ENCODE measurements at places on chromosomes 2 and 18.

DNA sequence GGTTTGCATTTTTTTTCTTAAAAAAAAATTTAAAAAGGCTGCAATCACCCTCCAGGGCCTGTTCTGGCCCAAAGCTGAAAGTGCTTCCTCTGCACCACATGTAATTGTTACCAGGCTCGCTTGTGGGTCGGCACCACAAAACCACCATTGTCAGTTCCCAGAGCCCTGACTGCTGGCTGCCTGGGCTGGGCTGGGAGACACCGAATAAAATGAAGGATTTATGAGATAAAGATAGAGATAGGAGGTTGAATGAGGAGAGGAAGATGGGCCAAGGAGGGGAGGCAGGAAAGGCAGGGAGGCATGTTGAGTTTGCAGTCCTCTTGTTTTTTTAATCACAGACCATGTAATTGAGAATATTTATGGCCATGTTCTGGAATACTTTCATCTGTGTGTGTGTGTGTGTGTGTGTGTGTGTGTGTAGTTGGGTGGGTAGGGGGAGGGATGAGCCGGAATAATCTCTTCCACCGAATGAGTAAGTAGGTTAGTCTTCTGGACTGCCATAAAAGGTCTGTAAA lies 14.7 kb downstream of the NRP2 start:
- DNase-seq = no peak

GRCh38 chr2:197889041-197889440 lies 84.6 kb downstream of the PLCL1 start:
- no peak for DNase-seq

- DNase-seq = no peak
Observed at GRCh38 chr2:119291588-119292167, 68.0 kb downstream of the STEAP3 start.

- no peak for DNase-seq
Observed at GRCh38 chr2:188746727-188747126, 227.4 kb upstream of the COL3A1 start.

- no peak for DNase-seq
Observed at GRCh38 chr2:200373973-200374416, 67.5 kb downstream of the SPATS2L start.

DNA sequence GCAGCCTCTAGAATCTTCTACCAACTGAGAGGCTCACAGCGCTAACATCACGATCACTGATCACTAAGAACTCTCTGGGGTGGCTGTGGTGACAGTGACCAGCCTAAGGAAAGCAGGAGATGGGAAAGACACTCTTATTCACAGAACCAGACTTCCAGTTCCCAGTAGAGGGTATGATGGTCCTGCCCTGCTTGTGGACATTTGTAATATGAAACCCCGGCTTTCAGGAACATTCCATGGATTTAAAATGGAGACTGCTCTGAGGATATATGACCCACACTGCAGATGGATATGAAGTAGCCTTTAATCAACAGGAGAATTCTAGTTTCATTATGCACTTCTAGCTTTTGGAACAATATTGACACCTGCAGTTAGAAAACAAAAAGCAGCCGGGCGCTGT lies 131.8 kb downstream of the AFF3 start:
- DNase-seq = no peak

DNA sequence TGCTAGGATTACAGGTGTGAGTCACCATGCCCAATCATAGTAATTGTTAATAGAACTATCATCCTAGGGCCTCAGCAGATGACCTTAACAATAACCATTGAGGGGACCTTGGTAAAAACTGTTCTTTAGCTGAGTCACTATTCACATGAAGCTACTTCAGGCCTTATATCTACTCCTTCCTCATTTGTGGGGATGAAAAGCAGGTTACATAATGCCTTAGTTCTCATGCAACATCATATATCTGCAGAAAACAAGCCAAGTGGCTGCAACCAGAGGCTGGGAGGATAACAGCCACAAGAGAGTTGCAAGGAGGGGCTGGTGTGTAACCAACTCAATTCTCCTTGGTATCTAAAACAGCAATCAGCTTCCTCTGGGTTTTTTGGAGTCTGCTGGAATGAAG lies 445.4 kb downstream of the NBAS start:
- no peak for DNase-seq

- DNase-seq = no peak
Observed at GRCh38 chr2:9170458-9171130, 36.0 kb upstream of the ASAP2 start.

DNA sequence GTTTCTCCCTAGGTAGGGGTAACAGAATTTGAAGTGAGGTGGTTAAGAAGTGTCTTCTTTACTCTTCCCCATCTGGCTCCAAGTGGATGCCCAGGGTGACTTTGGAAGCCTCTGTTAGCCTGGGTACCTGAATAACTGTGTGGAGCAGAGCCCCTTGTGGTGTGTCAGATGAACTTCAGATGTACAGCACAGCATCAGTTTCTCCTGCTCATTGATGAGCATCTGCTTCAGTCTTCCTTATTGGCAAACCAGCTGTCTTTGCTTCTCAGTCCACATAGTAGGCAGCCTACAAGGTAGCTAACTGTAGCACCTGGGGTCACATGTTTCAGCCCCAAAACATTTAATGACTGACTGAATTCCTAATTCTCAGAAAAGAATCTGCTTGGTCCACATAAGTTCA lies 56.2 kb upstream of the ATP8B1 start:
- no peak for DNase-seq

GRCh38 chr2:207143215-207144172 lies 22.3 kb downstream of the KLF7 start:
- DNase-seq = no peak

GRCh38 chr2:63721082-63721424 lies 120.6 kb upstream of the UGP2 start:
- no peak for DNase-seq

DNA sequence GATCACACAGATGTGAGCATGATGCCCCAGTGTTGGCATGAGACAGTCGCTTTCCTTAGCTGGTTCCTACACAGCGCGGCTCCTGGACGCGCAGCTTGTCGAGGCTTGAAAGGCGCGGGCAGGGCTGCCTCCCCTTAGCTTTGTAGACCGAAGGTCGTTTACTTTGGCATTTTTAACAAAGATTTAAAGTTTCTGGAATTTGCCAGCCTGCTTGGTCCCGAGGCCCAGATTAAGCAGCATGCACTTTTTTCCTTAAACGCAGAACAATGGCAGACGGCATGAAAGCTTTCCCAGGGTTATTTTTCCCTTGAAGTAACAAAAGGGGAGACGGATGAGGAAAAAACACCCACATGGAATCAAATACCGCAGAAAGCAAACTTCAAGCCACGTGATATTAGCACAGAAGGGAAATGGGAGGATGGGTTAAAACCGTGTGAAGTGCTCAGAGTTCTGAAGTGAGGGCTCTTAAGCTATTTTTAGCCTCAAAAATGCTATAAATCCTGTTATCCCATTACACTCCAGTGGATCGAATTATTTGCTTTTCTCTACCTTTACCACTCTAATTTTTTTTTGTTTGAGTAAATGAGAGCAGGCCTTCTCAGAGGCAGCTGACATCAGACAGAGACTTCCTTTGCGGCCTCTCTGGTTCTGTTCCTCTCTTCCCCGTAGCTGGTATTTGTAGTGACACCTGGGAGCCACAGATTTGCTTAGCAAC lies 55.7 kb downstream of the NPAS2 start:
- DNase-seq = no peak

DNA sequence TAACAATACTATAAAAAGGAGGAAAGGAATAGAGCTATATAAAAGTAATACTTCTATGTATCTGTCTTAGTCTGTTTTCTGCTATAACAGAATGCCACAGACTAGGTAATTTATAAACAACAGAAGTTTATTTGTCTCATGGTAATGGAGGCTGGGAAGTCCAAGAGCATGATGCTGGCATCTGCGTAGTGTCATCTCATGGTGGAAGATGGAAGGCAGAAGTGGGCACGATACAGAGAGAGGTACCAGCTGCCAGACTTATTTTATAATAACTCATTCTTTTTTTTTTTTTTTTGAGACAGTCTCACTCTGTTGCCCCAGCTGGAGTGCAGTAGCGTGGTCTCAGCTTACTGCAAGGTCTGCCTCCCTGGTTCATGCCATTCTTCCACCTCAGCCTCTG lies 4.3 kb downstream of the DHX57 start:
- no peak for DNase-seq

DNA sequence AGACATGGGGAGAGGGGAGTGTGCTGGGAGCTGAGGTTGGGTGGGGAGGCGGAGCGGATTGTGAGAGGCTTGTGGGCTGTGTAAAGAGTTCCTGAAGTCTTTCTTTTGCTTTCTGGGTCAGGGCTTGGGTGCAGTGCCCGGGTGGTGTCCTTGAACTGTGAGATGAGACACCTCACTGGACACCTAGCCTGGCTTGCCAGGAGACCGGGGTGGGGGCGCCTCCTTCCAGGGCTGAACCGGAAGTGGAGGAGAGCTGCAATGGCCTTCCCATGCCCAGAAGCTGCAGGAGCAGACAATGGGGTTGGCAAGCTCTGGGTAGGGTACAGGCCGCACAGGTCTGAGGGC lies 4.3 kb downstream of the TMEM37 start:
- DNase-seq = no peak

- no peak for DNase-seq
Observed at GRCh38 chr2:8605351-8606065, 76.3 kb upstream of the ID2 start.

DNA sequence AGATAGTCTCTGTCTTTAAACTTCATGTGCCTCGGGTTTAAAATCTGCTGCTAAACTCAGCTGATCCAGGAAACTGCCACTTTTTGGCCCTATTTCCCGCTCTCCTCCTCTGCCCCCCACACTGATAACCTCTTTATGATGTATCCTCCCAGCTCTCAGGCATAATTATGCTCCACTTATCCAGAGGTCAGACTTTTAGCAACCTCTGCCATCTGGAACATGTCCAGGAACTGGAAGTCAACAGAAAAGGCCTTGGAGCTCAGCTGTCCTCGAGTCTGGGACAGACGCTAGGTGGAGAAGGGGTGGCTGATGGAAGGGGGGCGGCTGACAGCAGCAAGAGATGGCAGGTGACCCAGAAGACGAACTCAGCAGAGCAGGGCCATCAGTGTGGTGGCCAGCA lies 41.2 kb downstream of the ASAP2 start:
- no peak for DNase-seq

DNA sequence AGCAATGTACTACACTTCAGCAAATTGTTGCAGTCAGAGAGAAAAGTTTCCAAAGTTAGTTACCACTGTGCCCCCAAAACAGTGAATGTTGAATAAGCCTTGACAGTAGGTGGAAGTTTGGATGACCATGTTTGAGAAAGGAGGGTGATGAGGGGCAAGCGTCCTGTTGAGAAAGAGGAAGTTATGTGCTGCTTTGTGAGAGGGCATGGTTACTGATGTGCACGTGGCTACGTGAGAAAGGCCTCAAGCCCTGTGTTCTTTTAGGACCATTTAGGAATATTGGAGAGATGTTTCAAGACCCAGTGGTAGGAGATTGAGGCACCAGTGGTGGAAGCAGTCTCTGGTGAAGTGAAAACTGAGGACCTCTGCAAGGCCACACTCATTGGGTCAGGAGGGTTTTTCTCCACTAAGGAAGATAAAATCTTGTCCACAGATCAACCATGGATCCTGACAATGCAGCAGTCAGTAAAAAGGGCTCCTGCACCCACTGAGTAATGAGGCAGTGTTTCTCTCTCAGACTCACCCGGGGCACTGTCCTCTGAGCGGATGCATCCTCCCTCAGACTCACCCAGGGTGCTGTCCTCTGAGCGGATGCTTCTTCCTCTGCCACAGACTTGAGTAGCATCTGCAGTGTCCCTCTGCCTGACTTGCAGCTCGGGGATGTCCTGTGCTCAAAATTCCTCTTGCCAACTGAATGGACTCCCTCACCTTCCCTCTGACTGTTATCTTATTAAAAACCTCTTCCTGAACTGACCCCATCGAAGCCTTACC lies 34.7 kb upstream of the ACTR3 start:
- no peak for DNase-seq

Data from cortex of kidney (tissue), 1 donor.